Kidney tubule cell (primary cell): ENCODE measurements at places on chromosomes 5 and 9.

DNA sequence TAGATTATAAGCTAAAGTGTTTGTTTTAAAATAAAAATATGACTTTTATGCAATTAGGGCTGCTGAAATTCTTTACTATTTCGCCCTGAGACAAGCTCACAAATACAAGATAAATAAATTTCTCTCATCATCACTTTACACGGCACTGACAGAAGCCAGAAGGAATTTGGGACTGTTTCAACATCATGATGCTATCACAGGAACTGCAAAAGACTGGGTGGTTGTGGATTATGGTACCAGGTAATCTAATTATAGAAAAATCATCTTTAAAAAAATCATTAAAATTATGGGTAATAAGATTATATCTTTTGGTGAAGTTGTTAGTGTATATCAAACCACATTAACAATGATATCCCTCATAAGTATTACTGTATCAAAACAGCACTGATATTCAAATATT is 95.0 kb downstream of the MAN2A1 start:
- no peak for DNase-seq

DNA sequence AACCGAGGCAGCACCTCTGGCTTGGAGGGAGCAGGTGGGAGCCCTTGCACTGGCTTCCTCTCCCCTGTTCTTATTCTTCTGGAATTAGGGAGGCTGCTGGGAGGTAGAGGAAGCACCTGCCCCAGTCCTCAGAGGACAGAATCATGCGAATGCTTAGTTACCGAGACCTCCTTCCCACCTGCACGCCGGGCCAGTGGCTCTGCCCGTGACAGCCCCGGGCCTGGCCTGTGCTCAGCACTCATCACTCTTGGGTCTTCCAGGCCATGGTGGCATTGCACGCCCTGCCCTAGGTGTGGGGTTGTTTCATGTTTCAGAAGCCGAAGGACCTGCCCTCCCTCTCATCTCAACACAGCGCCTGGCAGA is 45.3 kb upstream of the NKD2 start:
- no peak for DNase-seq

DNA sequence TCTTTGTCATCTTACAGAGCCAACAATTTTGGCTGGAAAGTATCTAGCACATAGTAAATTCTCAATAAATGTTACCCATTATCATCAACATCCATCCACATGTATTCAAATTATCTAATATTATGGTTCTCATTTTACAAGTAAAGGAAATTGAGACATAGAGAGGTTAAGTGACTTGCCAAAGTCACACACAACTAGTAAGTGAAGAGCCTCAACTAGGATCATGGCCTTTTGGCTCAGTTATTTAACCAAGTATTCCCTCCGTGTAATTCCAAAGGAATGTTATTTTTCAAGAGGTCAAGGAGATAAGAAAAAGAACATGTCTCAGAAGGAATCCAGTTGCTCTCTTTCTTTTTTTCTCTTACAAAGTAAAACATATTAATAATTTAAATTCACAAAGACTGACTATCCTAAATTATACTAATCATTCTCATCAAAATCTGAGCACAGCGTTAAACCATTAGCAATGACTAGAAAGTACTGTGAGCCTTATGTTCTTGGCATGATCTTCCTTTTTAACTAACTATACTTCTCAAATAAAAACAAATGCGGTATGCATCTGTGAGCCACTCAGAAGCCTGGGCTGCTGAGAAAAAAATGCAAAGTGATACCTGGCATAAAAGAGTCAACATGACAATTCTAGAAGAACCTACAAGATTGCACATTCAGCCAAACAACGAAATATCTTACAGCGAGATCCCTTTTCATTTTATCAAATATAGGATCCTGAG is 350.9 kb downstream of the GLIS3 start:
- DNase-seq = peak; percentile 25

- DNase-seq = no peak
Measured at GRCh38 chr5:55847837-55848236, 3.3 kb upstream of the IL31RA start.

DNA sequence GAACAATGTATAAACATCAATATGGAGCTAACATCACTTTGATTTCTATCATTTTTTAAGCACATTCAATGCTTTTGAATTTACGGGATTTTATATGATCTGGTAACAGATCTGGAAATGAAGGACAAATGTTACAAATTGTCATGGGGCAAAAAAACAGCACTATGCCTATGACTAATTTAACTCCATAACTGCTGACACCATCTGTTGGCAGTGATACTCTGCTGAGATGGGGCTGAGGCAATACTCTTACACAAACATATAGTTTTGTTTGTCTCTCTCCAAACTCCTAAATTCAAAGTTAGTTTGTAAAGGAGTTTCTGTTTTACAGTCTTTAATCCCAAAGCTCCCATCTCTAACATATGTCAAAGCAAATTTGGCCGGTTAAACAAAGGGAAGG is 132.5 kb upstream of the FER start:
- no peak for DNase-seq

- peak; percentile 83 for DNase-seq
Measured at GRCh38 chr9:70403166-70403565, 11.3 kb downstream of the KLF9 start.

- peak; percentile 93 for DNase-seq
Measured at GRCh38 chr5:146188358-146188757, 5.9 kb upstream of the LARS1 start.

DNA sequence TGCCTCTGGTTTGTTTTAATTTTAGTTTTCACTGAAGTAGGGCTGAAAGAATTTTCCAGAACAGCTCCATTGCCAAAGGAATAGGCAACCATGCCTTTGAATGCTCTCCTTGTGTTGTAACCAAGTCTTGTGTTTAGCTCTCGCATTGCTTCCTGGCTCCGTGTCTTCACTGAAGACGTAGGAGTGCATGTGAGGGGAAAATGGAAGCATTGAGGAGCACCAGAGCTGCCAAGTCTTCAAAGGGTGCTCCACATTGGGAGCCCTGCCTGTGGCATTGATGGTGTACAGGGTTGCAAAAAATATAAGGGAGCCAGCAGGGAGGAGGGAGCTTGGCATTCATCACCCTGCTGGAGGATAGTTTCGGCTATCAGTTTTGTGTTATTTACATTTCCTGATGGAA is 86.6 kb downstream of the NTRK2 start:
- no peak for DNase-seq

- DNase-seq = no peak
Measured at GRCh38 chr9:18485714-18486113, 11.8 kb downstream of the ADAMTSL1 start.

DNA sequence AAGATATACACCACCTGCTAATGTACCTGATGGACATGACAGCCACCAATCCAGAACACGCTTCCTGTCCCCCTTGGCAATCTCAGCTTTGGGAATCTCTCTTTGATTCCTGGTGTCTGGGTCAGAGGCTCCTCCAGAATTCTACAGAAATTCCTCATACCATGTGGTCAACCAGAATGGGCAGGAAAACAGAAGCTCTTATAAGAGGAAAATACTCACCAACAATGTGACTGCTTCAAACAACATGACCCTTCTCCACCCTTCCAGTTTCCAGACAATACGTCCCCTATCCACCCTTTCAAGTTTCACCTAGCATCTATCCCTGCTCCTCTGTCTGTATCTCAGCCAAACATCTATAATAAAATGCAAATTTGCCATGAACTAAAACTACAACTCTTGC is 247.2 kb downstream of the DENND1A start:
- peak; percentile 14 for DNase-seq

- peak; percentile 82 for DNase-seq
Measured at GRCh38 chr5:155024015-155024414, 10.5 kb downstream of the KIF4B start.

- no peak for DNase-seq
Measured at GRCh38 chr9:127346584-127346983, 50.4 kb upstream of the SLC2A8 start.

- DNase-seq = peak; percentile 73
Measured at GRCh38 chr5:131417240-131417869, 153.5 kb downstream of the CDC42SE2 start.

DNA sequence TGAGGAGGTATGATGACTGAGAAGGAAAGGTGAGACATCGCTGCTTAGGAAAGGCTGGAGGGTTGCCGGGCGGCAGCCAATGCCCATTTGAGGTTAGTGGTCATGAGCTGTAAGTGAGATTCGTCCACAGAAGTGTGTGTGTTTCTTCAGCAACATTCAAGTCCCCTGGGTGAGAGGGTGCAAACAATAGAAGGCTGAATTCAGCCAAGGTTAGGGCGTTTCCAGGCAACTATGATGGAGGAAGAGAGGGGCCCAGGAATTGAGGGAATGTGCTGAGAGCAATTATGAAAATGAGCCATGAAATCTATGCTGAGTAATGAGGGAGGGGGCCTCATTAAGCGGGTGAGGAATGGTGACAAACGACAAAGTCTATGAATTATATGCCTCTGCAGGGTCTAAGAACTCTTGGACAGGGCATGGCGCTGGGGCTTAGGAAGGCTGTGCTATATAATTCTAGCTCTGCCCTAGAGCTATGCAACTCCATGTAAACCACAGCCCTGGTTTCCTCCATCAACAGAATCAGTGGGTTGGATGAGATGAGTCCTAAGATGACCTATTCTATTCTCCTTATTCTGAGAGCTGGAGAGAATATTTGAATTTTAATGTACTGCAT is 96.0 kb downstream of the SLIT3 start:
- no peak for DNase-seq

GRCh38 chr5:40332970-40333369 is 346.7 kb upstream of the PTGER4 start:
- no peak for DNase-seq

GRCh38 chr5:119019949-119020348 is 31.6 kb upstream of the DTWD2 start:
- DNase-seq = no peak
